ENCODE measurements at places on chromosomes 12 and 14. TPM values are rescaled to one million over a fixed set of nuclear protein-coding genes. Genes with fewer than 3 reads are reported as not detected.

Gene FOXN4
- total RNA-seq, result not detected

Gene LRTM2
- total RNA-seq, result not detected

Gene AKAP3
- 1.7 TPM for total RNA-seq

Gene KRT78
- total RNA-seq, result 6.2 TPM

Gene OLR1
- under 0.01 TPM for total RNA-seq

Gene RAB3IP
- 72.5 TPM for total RNA-seq

Gene NR1H4
- not detected for total RNA-seq

Gene MRPL52
- 21.1 TPM for total RNA-seq

Gene TMEM229B
- total RNA-seq, result 4.8 TPM
